ENCODE measurements at places on chromosomes 1 and 21. TPM values are rescaled to one million over a fixed set of nuclear protein-coding genes. Genes with fewer than 3 reads are reported as not detected.

Gene SH3D21
- 8.1 TPM for total RNA-seq

Gene SPATA45
- not detected for total RNA-seq

Gene SYPL2
- total RNA-seq, result 0.10 TPM

Gene GPR157
- 7.5 TPM for total RNA-seq

Gene HTR1D
- not detected for total RNA-seq

Gene TP73
- total RNA-seq, result 0.65 TPM

Gene OBSCN
- total RNA-seq, result 27.7 TPM

Gene RNU1-3
- 1,100 TPM for total RNA-seq

Gene CA6
- 1.6 TPM for total RNA-seq

Gene AMPD1
- 0.17 TPM for total RNA-seq

Gene OR10J4
- not detected for total RNA-seq

Gene PTAFR
- total RNA-seq, result 0.12 TPM

- DNase-seq, result no peak
Measured at GRCh38 chr1:86429122-86429725, 5.3 kb downstream of the CLCA2 start.

DNA sequence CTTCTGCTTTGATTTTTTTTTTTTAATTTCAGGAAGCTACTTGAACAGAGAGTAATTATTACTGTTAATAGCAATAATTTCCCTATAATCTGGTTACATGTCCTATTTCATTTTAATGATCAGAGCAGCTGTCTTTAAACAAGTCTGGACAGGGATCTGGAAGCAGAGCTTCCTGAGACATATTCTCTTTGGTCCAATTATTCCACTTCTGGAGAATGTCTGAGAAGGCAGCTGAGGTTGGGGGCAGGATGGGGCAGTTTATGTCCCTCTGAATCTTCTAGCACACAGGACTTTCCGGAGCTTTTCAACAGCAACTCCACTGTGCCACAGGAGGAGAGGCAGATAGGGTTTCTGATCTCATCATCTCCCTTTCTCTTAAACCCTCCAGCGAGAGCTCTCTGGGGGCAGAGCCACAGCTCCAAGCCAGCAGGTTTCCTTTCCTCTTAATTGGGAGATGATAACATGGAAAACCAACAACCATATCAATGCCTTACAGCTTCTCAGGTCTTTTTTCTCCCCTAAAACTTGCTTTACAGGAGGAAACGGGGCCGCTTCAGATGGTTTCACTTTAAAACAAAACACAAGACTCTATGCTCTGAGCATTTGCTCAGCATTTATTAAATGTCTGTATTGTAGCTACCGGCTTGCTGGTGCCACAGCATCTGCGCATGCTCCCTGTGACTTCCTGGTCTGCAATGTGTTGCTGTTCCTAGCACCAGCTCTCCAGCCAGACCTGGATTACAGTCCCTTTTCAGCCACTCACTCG is 425.7 kb upstream of the USP24 start:
- DNase-seq, result peak; percentile 20

GRCh38 chr1:204971517-204972336 is 71.3 kb upstream of the CNTN2 start:
- DNase-seq, result no peak

DNA sequence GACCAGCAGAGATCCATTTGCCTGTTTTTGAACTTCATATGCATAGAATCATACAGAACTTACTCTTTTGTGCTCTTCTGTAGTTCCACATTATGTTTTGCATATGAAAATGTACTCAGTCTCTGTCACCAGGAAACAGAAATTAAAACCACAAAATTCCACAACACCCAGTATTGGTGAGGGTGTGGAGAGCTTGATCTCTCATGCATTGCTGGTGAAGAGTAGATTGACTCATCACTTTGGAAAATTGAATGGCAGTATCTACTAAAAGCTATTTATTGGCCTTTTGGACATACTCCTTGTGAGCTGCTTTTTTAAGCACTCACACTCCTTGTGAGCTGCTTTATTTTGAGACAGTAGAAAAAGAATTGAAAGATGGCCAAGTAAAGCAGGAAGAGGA is 43.3 kb downstream of the VTCN1 start:
- DNase-seq, result no peak

- no peak for DNase-seq
Measured at GRCh38 chr1:204198348-204199340, 2.4 kb upstream of the KISS1 start.

- DNase-seq, result no peak
Measured at GRCh38 chr1:197200272-197200899, 53.9 kb upstream of the ASPM start.

- no peak for DNase-seq
Measured at GRCh38 chr1:38772953-38773352, 86.6 kb downstream of the RRAGC start.

GRCh38 chr1:26022404-26022779 is 817 bp downstream of the EXTL1 start:
- no peak for DNase-seq

DNA sequence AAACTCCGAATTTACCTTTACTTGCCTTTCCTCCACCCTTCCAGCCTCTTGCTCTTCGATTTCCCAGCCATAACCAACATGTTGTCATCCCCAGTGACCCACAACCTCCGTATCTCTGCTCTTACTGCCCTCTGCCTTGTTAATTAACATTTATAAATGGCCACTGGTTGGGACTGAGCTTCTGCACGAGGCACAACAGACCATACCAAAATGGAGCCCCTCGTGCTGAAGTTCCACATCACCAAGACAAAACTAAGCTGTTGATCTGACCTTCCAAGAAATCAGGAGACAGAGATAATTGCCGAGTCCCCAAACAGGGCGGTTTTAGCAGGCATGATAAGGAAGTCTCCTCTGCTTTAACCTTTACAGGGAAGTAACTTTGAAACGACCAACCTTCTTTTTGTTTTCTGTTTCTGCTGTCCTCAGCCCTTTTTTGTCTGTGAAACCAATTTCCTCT is 71.9 kb downstream of the NMNAT2 start:
- no peak for DNase-seq

DNA sequence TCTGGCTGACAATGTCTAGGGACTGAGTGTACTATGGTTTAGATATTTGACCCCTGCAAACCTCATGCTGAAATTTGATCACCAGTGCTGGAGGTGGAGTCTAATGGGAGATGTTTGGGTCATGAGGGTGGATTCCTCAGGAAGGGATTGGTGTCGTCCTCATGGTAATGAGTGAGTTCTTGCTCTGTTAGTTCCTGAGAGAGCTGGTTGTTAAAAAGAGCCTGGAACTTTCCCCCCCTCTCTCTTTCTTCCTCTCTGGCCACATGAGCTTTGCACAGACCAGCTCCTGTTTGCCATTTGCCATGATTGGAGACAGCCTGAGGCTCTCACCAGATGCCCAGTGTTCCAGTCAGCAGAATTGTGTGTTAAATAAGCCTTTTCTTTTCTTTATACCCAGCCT is 36.6 kb upstream of the CNIH3 start:
- no peak for DNase-seq

DNA sequence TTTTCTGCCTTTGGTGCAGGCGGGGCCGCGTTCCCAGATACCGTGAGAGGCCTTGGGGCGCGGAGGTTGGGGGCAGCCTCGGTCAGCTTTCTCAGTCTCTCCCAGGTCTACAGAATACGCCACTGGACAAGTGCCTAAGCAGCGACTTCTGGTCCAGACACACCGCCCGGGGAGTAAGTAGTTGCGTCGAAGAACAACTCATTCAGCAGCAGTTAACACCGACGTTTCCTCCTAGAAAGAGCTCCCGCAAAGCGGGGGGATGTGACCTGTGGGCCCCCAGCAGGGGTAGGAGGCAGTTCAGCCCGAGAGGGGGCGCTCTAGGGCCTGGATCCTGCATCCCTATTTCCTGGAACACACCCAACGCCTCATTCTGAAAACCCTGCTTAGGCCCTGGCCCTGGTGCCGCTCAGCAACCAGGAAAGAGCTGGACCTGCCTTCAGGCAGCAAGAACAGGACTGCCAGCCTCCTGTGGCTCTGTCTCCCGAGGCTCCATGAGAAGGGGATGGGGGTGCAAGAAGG is 6.5 kb upstream of the BARHL2 start:
- DNase-seq, result no peak

- DNase-seq, result no peak
Measured at GRCh38 chr1:175254190-175254589, 61.6 kb upstream of the KIAA0040 start.

DNA sequence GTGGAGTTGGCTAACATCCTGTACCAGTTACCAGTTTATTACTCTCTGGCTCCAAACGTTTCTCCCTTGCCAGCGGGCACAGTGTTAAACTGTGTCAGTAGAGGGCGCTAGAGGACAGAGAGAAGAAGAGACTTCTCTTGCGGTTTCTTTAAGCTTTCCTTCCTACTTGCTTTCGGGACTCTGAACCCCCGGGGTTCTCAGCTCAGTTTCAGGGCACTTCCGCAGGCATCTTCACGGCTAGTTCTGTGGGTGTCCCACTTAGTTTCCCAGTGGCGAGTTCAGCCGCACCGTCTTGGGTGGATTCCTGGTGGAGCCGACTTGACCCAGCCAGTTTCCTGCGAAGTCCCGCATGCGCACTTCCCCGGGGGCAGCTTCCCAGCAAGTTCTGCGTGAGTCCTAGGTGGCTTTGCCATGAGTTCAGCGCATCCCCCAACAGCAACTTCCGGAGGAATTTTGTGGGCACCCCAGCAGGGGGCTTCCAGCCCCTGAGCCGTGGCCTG is 37.9 kb upstream of the BTG2 start:
- DNase-seq, result peak; percentile 84

DNA sequence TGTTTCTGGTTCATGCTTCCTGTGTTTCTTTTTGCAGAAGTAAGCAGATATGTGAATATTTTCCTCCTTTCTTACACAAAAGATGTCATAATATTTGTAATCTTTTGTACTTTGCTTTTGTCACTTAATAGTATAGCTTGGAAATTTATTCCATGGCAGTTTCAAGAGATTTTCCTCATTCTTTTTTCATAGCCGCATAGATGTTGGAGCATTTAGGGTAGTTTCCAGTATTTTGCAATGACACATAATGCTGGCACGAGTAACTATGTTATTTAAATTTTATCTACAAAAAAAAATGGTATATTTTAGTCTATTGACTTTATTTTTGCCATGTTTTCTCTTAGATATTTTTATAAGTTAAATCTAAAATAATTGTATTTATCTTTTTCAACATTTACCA is 40.7 kb downstream of the AGO3 start:
- no peak for DNase-seq

GRCh38 chr21:34100790-34101189 is 27.4 kb downstream of the MRPS6 start:
- no peak for DNase-seq

GRCh38 chr1:117615474-117615873 is 9.6 kb downstream of the TENT5C start:
- DNase-seq, result peak; percentile 48

- DNase-seq, result no peak
Measured at GRCh38 chr1:93159337-93159736, 20.9 kb downstream of the TMED5 start.

- no peak for DNase-seq
Measured at GRCh38 chr1:183832459-183832858, 27.5 kb downstream of the RGL1 start.

- DNase-seq, result no peak
Measured at GRCh38 chr1:34155860-34156259, 9.2 kb downstream of the CSMD2 start.

- peak; percentile 37 for DNase-seq
Measured at GRCh38 chr1:9317591-9318417, 25.1 kb downstream of the SPSB1 start.

GRCh38 chr1:41891199-41891896 is 27.4 kb downstream of the HIVEP3 start:
- peak; percentile 62 for DNase-seq

DNA sequence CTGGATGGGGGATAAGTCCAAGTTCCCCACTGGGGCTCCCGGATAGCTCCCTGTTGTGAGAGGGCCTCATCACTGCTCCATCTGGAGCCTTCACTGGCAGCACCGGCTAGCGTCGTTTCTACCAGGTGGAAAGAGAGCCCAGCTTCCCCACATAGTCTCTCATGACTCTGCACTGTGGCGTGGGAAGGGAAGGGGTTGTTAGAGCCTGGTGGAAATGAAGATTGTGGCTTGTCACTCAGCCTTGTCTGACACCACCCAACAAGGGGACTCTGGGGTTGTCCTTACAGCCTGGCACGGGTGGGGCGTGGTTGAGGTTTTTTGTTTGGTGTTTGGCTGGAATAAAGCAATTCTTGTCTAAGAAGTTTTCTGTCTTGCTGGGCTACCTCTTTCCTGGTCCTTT is 94.6 kb downstream of the ADARB1 start:
- no peak for DNase-seq

GRCh38 chr1:243287123-243287460 is 31.3 kb downstream of the SDCCAG8 start:
- DNase-seq, result no peak

- no peak for DNase-seq
Measured at GRCh38 chr1:58548371-58548770, 1.8 kb upstream of the OMA1 start.

GRCh38 chr1:101455166-101455565 is 218.3 kb downstream of the S1PR1 start:
- no peak for DNase-seq

GRCh38 chr1:23701996-23702395 is 10.4 kb downstream of the RPL11 start:
- DNase-seq, result no peak

- no peak for DNase-seq
Measured at GRCh38 chr1:199976496-199977144, 50.9 kb upstream of the NR5A2 start.

- DNase-seq, result no peak
Measured at GRCh38 chr1:87318056-87318650, 10.5 kb upstream of the LMO4 start.

DNA sequence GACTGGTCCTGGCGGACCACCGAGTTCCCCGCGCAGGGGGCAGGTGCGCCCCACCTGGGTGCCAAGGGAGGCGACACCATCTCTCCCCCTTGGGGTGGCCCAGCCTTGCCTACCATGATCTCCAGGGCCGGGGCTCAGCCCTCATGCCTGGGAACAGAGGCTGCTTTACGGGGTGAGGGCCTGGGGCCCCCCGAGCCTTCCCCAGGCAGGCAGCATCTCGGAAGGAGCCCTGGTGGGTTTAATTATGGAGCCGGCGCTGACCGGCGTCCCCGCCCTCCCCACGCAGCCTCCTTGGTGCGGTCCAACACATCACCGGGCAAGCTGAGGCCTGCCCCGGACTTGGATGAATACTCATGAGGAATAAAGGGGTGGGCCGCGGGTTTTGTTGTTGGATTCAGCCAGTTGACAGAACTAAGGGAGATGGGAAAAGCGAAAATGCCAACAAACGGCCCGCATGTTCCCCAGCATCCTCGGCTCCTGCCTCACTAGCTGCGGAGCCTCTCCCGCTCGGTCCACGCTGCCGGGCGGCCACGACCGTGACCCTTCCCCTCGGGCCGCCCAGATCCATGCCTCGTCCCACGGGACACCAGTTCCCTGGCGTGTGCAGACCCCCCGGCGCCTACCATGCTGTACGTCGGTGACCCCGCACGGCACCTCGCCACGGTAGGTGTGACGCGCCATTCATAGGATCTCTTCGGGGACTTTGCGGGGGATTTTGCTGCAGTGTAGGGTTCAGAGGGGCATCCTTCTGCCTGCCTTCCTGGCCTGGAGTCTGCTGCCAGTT is 38.2 kb downstream of the TP73 start:
- DNase-seq, result no peak

- DNase-seq, result peak; percentile 34
Measured at GRCh38 chr21:36706951-36707762, 8.2 kb downstream of the SIM2 start.
